ENCODE measurements at places on chromosomes 6 and 20.

DNA sequence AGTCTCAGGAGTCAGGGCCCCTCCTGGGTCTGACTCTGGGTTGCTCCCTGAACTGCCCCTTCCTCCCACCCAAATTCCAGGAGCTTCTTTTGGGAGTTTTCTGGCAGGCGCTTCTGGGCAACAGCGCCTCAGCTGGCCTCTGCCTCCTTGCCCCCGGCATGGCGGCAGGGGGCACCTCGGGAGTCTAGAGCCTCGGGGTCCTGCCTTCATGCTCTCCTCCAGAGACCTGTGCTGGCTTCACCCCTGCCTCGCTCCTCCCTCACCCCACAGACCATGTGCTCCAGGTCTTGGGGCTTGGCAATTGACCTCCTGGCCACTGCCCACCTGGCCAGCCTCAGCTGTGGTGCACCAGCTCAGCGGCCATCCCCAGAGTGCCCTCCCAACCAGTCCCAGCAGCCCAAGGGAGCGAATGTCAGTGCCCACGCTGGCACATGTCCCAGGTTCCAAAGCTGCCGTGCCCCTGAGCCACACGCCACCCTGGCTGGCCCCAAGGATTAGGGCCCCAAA, 43.4 kb downstream of the SRC start:
- DNase-seq: no peak

DNA sequence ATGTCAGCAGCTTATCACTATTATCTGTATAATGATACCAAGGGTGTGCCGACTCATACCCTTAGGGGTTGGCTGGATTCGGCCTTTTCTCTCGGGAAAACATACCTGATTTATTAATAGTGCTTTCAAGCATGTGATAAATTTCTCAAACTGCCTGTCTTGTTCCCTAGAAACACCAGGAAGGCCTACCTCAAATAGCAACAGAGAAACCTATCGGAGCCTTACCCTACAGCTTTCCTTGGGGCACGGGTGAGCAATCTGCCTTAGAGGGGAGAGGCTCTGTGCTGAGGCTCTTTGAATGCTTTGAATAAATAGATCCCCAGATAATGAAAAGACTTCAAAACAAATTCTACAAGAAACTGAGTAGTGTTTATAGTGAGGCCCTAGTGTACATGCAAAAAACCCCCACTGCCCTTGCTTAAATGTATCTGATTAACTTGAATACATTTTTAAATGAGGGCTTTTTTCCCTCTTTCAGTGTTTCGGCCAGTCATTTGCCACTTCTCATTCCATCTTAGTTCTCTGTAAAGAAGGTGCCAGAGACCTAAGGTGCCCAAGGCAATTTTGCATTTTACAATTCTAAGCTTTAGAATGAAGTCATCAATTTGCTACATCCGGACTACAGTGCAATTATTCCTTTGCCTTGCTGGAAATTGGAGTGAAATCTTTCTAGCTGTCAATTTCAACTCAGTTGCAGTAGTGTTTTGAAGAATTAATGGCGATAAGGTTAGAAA, 320.1 kb downstream of the ESR1 start:
- DNase-seq: no peak

GRCh38 chr6:92541448-92542060, 877.8 kb downstream of the EPHA7 start:
- no peak for DNase-seq

DNA sequence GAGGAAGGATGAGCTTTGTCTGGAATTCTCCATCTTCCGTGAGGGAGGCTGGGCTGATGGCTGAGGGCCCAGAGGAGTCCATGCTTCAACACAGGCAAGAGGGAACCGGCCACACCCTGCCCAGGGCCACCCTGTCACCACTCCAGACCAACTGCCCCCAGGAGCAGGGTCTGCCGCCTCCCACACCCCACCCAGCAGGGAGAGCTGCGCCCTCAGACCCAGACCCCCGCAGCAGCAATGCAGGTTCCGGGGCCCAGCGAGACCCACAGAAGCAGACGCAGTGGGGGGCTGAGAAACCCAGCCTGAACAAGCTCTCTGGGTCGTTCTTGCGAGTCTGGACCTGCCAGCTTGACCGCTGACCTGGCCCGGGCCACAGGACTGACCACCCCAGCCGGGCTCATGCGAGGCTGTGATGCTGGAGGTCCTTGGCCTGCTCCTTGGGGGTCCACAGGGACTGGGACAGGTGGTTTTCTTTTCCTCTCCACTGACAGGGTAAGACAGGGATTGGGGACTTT, 25.0 kb downstream of the FRMD1 start:
- no peak for DNase-seq

DNA sequence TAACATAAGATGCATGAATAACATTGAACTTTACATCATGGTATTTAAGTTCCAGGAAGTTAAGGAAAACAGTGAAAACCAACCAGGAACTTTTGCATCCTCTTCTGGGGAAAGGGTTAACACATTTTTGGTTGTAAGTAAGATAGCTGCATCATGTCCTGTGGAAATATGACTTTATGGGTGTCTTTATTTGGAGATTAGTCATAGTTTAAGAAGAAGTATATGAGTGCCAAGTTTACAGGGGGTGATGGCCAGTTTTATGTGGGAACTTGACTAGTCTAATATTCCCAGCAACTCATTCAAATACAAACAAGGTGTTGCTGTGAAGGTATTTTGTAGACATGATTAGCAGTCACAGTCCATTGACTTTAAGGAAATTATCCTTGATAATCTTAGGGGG, 78.0 kb downstream of the PDE10A start:
- DNase-seq: no peak

DNA sequence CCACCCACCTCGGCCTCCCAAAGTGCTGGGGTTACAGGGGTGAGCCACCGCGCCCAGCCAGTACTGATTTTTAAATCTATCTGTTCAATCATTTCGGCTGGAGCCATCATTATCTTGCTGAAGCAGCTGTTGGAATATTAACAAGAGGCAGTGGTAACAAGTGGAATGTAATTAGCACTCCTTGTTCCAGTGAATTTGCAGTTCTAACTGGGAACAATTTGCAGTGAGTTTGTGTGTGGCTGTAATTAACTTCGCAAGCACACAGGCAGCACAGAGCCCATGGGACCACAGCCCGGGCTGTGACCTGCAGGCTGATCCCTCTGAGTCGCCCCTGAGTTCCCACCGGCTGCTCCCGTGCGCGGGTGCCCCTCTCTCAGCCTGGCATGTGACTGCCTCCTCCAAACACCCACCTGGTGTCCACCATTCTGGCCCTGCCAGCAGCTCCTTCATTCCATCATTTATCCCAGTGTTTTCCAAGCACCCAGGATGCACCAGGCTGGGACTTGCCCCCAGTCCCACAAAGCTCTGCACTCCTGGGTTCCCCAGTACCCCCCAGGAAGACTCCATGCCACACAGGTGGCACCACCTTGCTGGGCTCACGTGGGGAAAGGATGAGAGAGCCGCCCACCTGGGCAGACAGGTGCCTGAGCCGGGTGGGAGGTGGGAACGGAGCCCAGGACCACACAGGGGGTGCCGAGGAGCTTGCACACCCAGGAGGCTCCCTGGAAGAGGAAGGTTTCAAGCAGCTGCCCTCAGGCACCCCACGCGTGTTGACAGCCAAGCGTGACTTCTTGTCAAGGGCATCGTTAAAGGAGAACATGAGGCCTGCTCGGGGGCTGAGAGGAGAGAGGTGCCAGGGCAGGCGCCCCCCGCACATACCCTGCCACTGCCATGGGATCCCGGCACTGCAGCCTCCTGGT, 75.2 kb downstream of the YTHDF1 start:
- DNase-seq: no peak

DNA sequence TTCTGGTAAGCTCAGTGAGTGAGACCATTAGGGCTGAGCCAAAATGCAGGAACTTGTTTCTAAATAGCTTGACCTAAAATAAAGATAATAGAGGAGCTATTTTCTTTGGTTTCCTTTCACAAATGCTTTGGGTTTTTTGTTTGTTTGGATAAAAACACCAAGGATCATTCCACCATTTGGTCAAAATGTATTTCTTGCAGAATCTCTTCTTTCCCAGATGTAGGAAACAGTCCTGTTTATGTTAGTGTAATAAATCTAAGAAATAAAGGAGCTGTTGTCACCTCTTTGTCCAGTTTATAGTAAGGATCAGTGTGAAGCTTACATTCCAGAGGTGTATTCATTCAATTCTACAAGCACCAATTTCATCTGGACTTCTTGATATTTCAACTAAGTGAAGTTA, 297.8 kb downstream of the GJA1 start:
- no peak for DNase-seq

DNA sequence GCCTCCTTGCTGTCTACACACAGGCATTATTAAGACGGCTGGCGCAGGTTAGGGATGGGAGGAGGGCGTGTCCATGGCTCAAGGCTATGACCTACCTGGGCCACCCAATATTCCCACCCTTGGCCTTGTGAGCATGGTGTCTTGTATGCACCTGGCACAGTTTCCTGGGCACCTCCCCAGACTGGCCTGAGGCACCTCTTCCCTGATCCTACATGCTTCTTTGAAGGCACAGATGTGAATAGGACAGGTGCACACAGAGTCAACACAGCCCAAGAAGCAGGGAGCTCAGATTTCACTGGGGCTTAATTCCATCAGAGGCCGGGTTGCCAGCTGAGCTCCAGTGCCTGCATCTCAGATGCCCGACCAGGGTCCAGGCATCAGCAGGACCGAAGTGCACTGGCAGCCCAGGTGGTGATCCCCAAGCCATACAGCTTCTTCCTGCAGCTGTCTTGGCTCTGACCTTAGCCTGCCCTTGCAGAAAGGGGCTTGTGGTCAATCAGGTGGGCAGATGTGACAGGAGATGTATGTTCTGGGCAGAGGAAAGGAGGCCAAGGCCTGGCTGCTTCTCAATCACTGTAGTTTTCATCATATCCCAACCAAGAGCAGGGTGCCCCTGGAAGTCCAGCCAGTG, 287.7 kb downstream of the CLIC5 start:
- no peak for DNase-seq

GRCh38 chr6:42168650-42169049, 4.5 kb upstream of the GUCA1A start:
- no peak for DNase-seq

DNA sequence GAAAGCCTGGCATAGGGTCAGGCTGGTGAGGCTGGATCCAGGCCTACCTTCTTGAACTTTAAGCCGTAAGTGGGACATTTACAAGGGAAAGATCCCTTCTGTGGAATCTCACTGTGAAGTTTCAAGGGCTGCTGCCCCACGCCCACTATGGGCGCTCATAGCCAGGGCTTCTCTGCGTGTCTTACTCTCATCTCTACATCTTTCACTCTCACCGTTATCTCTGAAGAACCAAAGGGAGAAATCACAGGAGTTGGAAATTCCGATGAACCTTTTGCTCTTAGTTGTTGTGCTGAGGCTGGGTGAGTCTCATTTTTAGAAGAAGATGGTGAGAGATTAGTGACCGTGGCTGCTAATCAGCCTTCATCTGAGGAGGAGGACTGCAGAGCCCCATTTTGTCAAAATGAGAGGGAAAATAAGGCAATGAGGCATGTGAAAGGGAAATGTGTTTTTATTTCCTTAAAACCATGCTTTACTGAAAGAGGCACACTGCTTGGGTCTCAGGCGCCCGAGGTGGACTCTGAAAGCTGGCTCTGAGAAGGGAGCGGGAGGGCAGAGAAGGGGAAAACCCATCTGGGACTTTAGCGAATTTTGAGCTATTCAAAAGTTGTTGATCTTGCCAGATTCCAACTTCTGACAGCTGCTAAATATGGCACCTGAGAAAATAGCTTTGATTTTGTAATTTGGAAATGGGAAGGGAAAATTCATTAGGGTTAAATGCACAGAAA, 301.5 kb downstream of the CLIC5 start:
- no peak for DNase-seq

DNA sequence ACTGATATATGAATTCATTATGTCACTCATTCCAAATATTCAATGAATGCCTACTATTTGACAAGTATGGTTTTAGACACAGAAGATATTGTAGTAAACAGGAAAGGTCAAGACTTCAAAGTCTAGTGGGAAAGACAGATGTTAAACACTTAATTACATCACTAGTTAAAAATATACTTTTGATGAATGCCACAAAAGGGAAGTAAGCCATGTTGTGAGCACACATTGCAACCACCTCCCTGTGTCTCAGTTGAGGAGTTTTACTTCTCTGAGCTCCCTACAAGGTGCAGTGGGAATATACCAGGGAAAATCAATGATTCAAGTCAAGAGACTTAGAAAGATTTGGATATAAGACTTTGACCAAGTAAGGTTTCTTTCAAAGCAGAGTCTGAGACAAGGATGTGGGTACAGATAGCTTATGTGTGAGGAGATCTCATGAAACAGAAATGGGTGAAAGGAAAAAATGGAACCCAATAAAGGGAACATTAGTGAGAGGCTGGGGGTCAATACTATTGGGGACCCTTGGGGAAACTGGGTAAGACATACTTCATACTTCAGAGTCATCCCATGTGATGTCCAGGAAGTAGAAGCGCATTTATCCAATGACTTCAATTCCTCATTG, 503.7 kb downstream of the KIF16B start:
- no peak for DNase-seq

DNA sequence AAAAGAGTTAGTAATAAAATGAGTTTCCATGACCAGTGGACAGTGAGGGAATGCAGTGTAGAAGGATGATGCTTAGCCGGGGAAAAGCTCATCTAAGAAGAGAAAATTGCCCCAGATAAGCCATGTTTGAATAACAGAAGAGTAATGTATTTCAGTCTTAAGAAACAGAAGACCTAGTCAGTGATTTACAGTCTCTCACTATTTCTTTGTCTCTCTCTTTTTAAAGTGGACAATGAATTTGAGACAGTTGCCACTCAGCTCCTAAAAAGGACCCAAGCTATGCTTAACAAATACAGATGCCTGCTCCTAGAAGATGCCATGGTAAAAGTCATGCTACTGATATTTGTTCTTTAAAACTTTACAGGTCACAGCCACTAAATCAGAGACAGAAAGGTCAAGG, 19.4 kb upstream of the RPL7L1 start:
- DNase-seq: no peak

GRCh38 chr6:34922177-34922663, 33.2 kb downstream of the ANKS1A start:
- no peak for DNase-seq

GRCh38 chr20:32344835-32345506, 13.2 kb upstream of the ASXL1 start:
- no peak for DNase-seq

DNA sequence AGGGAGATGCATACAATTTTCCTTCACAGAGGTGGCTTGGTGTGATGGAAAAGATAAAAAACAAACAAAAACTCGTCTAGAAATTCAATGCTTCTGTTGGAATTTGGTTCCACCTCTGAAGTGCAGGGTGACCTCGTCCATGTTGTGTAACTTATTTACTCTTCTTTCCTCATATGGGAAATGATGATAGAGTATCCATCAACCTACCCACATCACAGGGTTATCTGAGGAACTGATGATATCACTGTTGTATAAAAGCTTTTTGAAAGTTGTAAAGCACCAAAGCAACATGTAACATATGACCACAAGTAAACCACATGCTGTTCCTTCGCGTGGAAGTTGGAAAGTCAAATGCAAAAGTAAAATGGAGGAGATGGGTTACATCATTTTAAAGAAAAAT, 212.0 kb upstream of the SGK1 start:
- DNase-seq: no peak
